ENCODE measurements at places on chromosomes 2 and 18. TPM values are rescaled to one million over a fixed set of nuclear protein-coding genes. Genes with fewer than 3 reads are reported as not detected.

DNA sequence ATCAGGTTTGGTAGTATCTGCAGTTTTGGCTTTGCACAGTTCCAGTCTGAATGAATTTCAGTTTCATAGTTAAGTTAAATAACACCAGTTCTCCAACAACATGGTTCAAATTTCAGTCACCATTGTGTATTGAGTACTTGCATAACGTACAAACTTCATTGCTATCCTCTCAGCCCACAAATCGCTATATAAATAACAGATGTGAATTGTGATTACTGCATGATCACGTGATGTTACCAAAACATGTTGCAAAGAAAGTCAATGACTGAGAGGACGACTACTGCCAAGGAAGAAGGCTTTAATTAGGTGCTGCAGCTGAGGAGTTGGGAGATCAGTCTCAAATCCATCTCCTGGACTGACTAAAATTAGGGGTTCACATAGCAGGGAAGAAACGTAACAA is 48.2 kb downstream of the COL4A4 start:
- no peak overlapping the region for H3K4me3 ChIP-seq
- peaks cover 22% of the 10 kb centered on the region for H3K27me3 ChIP-seq
- no peak overlapping the region for H3K27ac ChIP-seq
- no peaks in the 10 kb centered on the region for H3K4me1 ChIP-seq

DNA sequence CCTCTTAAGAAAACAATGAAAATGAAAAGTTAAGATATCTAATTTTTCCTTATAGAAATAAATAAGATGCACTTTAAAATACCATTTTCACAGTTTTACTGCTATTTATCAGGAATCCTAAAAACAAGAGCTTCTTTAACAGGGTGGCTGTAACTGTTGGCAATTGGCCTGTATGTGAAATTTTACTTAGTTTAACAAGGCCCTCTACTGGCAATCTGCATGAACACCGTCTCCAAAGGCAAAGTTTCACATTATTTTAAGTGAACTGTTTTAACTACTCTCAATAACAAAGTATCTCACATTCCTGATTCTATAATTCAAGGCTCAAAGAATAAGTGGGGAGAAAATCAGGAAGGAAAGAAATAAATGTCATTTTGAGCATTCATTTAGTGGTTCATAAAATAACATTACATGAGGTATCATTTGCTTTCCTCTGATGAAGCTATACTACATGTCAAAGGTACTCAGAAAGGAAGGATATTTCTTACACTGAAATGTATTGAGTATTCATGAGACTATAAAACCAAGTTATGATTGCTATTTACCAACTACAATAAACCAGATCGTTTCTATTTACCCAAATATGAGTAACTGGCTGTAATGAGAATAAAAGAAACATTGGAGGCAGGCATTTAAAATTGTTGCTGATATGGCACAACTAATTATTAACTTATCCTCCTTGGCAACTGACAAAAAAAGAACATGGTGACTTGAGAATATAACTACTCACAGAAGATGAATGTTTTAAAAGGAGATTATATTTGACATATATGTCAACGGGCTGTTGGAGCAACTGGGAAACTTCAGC is 7.0 kb downstream of the NCKAP5 start:
- H3K27ac ChIP-seq = no peak overlapping the region
- DNase-seq = no peak
- no peaks in the 10 kb centered on the region for H3K36me3 ChIP-seq
- H3K4me1 ChIP-seq = no peaks in the 10 kb centered on the region

Gene CCDC150
- 15.8 TPM for total RNA-seq

Gene MBP
- 133 TPM for total RNA-seq

Gene GPR155
- 33.3 TPM for total RNA-seq

All from activated CD4-positive, alpha-beta T cell treated with anti-CD3 and anti-CD28 coated beads, Interleukin-2, amount 10 ng/mL, durations not matched to agents 7 days and 5 days (primary cell).